ENCODE measurements at places on chromosomes 16 and 17.

GRCh38 chr16:86635176-86635876 lies 57.0 kb downstream of the FOXL1 start:
- DNase-seq = no peak

DNA sequence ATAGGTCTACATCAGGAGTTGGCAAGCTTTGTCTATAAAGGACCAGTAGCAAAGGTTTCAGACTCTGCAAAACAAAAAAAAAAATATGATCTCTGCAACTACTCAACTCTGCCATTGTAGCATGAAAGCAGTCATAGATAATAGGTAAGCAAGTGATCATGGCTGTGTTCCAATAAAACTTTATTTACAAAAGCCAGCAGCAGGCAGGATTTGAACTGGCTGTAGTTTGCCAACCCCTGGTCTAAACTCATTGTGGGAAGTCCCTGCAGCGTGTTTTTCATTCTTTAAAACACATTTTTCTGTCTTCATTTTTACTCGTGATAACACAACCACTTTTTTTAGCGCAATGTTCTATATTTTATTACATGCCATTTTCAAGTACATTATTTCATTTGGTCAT lies 127.5 kb upstream of the COX10 start:
- DNase-seq = no peak

DNA sequence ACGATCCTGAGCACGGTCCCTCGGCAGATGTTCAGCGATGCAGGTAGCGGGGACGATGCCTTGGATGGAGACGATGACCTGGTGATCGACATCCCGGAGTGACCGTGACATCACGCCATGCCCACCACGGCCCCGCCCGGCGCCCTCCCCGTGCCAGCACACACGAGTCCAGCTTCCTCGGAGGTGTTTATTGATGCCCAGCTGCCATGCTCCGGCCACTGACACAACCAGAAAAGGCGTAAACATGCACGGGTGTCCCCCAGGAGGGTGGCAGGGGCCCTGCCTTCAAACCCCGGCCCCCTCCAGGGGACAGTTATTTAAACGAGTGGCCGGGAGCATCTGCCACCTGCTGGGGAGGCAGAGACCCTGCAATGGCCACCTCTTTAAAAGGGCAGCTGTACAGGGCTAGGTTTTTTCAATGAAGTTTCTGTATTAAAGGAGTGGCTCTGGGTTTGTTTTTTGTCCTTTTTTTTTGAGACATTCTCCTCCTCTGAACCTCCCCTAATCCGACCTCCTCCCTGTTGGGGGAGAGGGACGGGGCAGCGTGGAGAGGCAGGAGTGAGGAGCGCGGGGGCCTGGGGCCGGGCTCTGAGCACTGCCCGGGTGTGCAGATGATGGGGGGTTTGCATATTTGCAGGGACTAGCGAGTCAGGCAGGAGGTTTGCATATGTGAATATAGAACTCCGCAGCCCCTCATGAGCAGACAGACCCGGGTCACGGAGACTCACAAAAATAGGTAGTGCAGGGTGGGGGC lies 5.3 kb downstream of the DOC2A start:
- DNase-seq = peak; percentile 84

DNA sequence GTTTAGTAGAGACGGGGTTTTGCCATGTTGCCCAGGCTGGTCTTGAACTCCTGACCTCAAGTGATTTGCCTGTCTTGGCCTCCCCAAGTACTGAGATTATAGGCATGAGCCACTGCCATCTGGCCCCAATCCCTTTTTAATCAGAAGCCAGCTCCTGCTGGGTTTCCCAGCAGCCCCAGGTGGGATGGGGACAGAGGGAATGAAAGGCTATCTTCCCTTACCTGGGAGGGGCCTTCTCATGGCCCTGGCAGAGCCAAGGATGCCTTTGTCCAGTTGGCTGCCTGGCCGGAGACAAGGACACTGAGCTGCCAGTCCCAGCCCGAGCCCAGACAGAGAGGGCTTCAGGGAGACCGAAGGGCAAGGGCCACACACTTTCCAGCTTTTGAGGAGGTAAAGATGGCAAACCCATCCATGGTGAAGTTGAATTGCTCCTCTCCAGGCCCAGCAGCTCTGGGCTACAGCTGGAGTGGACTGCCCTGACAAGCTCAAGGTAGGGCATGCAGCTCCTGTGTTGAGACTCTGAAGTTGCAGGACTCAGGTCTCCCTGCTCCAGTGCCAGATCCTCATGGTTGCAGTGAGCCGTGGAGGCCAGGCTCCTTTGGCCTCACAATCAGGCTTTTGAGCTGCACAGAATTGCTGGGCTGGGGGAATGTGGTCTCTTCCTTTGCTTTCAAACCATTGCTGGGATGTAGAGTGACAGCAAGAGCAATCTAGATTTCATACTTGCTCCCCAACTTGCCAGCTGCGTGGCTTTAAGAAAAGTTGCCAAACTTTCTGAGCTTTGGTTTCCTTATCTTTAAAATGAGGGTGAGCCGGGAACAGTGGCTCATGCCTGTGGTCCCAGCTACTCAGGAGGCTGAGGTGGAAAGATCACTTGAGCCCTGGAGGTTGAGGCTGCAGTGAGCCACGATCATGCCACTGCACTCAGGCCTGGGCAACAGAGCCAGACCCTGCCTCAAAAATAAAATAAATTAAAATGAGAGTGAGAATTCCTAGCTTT lies 44.5 kb upstream of the IL34 start:
- no peak for DNase-seq

DNA sequence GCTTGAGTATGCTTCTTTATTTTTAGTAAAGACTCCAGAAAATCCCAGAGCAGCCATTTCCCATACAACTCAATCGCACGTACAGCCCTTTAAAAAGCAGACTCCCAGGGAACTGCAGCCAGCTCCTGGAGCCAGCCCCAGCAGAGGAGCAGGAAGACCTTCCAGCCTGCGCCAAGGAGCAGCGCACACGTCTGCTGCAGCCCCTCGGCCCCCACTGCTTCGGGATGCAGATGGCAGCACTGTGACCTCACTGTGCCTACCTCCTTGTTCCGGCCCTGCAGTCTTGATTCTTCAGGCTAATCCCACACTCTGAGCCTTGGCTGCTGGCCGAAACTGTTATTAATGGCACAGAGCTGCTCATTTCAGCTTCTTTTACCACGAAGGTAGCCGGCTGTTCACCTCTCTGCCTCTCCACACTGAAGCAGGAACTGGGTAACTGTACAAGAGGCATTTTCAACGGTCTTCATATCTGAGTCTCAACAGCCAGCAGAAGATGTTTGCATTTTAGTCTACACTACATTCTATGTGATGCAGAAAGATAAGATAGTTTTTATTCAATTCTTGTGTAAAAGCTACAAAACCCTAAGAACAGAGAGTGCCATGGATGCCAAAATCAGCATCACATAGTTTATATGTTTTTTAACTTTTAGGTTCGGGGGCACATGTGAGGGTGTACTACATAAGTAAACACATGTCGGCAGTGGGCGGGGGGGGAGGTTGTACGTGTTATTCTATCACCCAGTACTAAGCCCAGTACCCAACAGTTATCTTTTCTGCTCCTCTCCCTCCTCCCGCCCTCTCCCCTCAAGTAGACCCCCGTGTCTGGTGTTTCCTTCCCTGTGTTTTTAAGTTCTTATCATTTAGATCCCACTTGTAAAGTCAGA lies 130.9 kb downstream of the ANKRD11 start:
- DNase-seq = no peak

DNA sequence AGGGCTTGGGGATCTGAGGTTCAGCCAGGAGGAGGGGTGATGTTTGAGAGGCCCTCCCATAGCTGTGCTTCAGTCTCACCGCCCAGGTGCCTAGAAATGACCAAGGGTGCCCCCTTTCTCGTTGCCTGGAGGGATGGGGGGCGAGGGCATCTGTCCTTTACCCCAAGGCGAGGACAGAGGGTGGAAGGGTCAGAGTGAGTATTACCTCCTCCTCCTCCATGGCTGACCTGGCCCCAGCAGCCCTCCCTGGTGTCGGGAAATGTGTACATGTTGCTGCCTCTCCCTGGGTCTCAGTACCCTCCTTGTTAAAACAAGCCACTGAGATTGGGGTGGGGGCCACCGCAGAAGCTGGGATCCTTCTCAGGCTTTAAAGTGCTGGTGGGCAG lies 2.4 kb downstream of the NECAB2 start:
- no peak for DNase-seq

- DNase-seq = no peak
These were observed 1.2 kb downstream of the RASD1 start for GRCh38 chr17:17494870-17495535.

DNA sequence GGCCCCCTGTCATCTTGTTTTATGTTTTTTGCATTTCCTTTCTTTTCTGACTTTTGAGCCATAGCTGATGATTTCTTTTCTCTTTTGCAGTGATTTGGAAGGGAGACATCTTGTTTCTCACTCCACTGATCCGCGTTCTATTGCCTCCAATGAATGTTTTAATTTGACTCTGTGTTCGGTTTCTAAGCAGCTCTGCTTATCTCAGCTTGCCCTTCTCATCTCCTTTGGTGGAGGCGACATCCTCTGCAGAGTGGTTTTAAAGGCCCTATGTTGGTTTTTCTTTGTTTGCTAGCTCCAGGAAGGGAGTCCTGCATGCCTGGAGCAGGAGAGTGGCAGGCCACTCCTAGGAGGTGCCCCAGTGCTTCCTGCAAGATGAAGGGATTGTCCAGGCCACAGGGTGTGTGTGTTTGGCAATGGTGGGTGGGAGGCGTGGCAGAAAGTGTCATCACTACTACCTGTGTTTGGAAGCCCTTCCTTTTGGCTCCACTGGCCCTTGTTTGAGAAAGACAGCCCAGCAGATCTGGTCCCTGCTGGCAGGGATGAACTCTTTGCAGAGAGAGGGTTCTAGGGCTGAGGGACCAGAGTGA lies 13.6 kb downstream of the SMPD3 start:
- no peak for DNase-seq

DNA sequence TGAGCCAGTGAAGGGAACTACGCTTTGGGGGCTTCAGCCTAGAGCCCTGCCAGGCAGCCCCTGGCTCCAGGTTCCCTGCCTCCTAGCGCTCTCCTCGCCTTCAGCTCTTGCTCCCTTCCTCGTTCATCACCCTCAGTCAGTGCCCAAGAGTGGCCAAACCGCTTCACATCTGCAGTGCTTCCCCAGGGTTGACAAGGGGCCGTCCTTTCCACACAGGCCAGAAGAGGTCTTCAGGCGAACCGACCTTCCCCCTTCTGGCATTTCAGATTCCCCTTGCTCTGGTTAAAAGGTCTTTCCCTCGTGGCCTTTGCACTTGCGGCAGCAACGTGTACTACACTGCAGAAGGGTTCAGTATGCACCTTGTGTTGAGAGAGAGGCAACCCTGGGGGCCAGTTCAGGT lies 4.1 kb downstream of the RASD1 start:
- no peak for DNase-seq

DNA sequence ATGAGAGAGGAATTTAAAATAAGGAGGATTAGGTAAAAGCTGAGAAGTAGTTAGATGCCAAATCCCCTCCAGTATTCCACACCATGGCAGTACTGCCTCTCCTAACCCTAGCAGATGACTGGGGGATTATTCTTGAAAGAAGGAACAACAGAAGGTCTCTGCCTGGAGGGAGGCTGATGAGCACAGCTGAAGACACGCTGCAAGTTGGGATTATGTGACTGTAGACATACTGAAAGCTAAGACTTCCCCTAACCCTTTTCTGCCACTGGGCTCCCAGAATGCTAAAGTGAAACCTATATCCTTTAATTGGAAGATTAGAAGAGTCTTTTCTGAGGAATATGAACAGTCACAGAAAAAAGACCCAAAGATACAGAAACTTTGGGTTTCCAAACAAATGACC lies 27.7 kb upstream of the SLC46A1 start:
- DNase-seq = no peak

DNA sequence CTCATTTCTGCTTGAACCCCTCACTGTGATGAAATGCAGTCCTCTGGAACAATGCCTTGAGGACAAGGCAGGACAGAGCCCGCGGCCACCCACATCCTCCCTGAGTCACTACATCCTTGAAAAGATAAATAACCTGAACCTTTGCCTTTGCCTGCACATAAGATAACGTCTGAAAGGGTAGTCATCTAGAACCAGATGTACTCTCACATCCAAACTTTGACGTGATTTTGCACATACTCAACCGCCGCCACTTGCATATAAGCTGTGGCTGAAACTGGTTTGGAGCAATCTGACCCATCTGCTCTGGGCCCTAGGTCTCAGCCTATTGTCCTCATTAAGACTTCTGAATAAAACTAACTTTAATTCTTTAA lies 252.1 kb downstream of the PHKB start:
- no peak for DNase-seq

- no peak for DNase-seq
These were observed 43.7 kb downstream of the SNX11 start for GRCh38 chr17:48151220-48151619.

GRCh38 chr17:40069751-40070708 lies 7.3 kb downstream of the THRA start:
- DNase-seq = no peak

- DNase-seq = no peak
These were observed 19.3 kb downstream of the TSPOAP1 start for GRCh38 chr17:58308985-58309917.

- DNase-seq = no peak
These were observed 42.5 kb downstream of the GOSR1 start for GRCh38 chr17:30519707-30520106.

GRCh38 chr16:67260426-67261063 lies 11.8 kb downstream of the SLC9A5 start:
- no peak for DNase-seq

- no peak for DNase-seq
These were observed 106.8 kb downstream of the METRNL start for GRCh38 chr17:83186226-83186625.

- DNase-seq = no peak
These were observed 13.7 kb upstream of the AKAP10 start for GRCh38 chr17:19991252-19991885.

DNA sequence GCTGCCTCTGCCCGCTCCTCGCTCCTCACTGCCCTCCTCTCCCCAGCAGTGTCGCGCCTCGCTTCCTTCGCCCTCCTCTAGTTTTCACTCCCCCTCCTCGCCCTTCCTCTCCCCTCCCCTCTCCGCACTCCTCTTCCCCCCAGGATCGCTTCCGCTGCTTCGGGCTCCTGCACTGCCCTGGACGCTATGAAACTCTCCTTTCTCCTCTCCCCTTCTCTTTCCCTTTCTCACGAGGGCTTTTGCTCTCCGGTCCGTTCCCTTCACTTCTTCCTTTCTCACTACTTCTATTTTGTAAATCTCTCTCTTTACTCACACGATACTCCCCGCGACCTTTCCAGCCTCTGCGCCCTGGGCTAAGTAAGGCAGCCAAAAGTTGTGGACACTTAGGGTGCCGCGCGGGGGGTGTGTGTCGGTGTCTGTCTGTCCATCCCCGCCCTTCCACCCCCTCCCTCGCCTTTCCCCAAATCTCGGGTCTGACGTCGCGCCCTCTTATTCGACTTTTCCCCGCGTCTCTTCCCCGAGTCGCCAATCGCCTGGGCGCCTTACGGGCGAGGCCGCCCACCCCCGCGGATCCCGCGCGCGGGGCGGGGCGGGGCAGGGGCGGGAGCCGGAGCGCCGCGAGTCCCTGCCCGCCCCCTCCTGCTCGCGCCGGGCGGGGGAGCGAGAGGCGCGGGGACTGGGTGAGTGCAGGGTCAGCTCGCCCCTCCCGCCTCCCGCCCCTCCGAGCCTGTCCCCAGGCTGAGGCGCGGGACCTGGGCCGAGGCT lies at the start of gene IRX3:
Gene IRX3, minus strand, starts transcription at position 422 of the 765 bp plus-strand sequence. CDS start 737 bp downstream, outside the sequence.
- no peak for DNase-seq

DNA sequence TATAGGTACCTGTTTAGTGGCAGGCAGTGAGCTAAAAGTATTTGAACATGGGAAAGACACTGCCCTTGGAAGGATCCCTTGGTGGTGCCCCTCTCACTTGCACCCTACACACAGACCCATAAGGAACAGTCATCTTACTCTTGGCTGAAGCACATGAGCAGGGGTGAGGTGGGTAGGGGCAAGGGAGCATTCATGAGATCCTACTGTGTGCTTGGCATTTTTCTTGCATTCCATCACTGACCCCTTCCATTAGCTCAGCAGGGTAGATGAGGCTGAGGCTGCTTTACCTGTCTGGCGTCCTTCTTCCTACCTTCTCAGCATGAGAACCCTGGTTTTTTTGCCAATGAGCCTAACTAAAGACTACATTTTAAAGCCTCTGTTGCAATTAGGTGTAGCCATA lies 48.3 kb downstream of the CCT6B start:
- no peak for DNase-seq
